GM23248 (cell line): ENCODE measurements at places on chromosomes 11 and 22.

DNA sequence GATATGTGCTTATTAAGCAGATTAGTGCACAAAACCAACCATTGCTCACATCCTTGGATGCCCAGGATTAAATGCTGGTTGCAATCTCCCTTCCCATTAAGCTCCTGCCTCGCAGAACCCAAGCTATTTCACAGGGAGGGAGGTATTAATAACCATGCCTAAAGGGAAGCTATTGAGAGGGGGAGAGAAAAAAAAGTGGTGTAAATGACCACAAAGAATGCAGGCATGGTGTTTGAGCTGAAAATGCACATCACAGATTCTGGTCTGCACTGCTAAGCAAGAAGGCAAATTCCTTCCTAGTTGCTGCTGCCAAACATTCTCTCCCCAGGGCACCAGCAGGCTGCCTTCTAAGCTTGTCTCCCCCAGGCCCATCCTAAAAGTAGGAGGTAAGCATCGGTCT is 92.0 kb upstream of the ISX start:
- H3K36me3 ChIP-seq, result no peaks in the 10 kb centered on the region
- no peaks in the 10 kb centered on the region for H3K4me1 ChIP-seq
- H3K27ac ChIP-seq, result no peak overlapping the region
- H3K4me3 ChIP-seq, result no peak overlapping the region
- H3K27me3 ChIP-seq, result no peaks in the 10 kb centered on the region
- DNase-seq, result no peak

GRCh38 chr11:102680945-102681344 is 24.6 kb downstream of the MMP27 start:
- DNase-seq, result peak; percentile 62
- H3K27ac ChIP-seq, result no peak overlapping the region
- no peaks in the 10 kb centered on the region for H3K4me1 ChIP-seq
- H3K27me3 ChIP-seq, result peaks cover 23% of the 10 kb centered on the region; the same call in 1 of the 2 replicates
- H3K36me3 ChIP-seq, result no peaks in the 10 kb centered on the region
- H3K4me3 ChIP-seq, result no peak overlapping the region

GRCh38 chr22:47370448-47371262 is 608.2 kb downstream of the TBC1D22A start:
- H3K27me3 ChIP-seq, result no peaks in the 10 kb centered on the region; the same call in 1 of the 2 replicates
- H3K27ac ChIP-seq, result no peak overlapping the region
- no peak for DNase-seq
- H3K4me3 ChIP-seq, result no peak overlapping the region

GRCh38 chr22:48585916-48586798 is 1241.5 kb downstream of the BRD1 start:
- H3K36me3 ChIP-seq, result no peaks in the 10 kb centered on the region
- H3K4me1 ChIP-seq, result no peaks in the 10 kb centered on the region
- DNase-seq, result no peak
- no peak overlapping the region for H3K4me3 ChIP-seq
- no peaks in the 10 kb centered on the region for H3K27me3 ChIP-seq

DNA sequence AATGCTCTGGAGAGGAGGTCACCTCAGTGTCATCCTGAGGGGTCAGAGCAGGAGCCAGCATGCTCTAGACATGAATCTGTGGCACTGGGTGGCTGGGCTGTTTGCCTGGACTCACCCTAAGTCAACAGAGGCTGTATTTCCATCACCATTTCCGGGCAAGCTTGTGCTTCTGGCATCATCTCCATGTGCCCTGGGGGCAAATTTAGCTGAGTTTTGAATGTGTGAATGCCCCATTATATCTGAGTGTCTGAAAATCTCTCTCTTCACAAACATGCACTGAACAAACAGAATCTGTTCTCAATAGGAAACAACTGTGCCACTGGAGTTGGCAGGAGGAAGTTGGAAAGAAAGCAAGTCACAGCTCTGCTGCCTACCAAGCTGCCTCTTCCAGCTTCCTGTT is 356.2 kb downstream of the GRM5 start:
- H3K36me3 ChIP-seq, result no peaks in the 10 kb centered on the region
- no peaks in the 10 kb centered on the region for H3K4me1 ChIP-seq
- no peak overlapping the region for H3K27ac ChIP-seq
- peak; percentile 1 for DNase-seq
- H3K4me3 ChIP-seq, result no peak overlapping the region

- DNase-seq, result no peak
- no peak overlapping the region for H3K27ac ChIP-seq
- H3K27me3 ChIP-seq, result no peaks in the 10 kb centered on the region
- H3K4me1 ChIP-seq, result no peaks in the 10 kb centered on the region
- no peak overlapping the region for H3K4me3 ChIP-seq
- no peaks in the 10 kb centered on the region for H3K36me3 ChIP-seq
These were observed 234.3 kb upstream of the TENM4 start for GRCh38 chr11:79675081-79675480.

GRCh38 chr11:34757026-34757451 is 136.1 kb downstream of the EHF start:
- H3K4me1 ChIP-seq, result no peaks in the 10 kb centered on the region
- no peak overlapping the region for H3K27ac ChIP-seq
- DNase-seq, result no peak
- H3K4me3 ChIP-seq, result no peak overlapping the region

DNA sequence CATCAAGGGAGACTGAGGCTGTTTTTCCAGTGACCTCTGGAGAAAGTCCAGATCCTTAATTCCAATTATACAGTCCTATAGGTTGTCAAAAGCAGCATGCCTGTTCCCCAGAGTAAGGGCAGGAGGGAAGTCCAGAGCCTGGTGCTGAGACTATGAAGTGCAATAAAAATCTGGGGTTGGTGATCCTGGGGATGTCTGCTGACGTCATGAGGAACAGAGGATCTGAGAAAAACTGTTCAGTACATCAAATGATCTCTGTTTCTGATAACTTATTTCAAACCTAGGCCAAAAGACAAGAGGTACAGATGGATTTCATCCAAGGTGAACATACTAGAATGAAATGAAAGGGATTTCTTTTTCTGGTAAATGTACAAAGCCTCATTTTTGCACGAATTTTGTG is 12.1 kb downstream of the OR5W2 start:
- H3K4me1 ChIP-seq, result no peaks in the 10 kb centered on the region
- no peaks in the 10 kb centered on the region for H3K36me3 ChIP-seq
- no peak overlapping the region for H3K4me3 ChIP-seq
- DNase-seq, result no peak
- H3K27ac ChIP-seq, result no peak overlapping the region

- H3K27ac ChIP-seq, result no peak overlapping the region
- H3K27me3 ChIP-seq, result no peaks in the 10 kb centered on the region
- no peak overlapping the region for H3K4me3 ChIP-seq
- no peak for DNase-seq
- H3K36me3 ChIP-seq, result no peaks in the 10 kb centered on the region
- H3K4me1 ChIP-seq, result 0 out of 2 replicates have a peak, but pooled peaks cover 9% of the 10 kb centered on the region
These were observed 62.7 kb downstream of the WNT7B start for GRCh38 chr22:45914309-45914708.

- H3K36me3 ChIP-seq, result no peaks in the 10 kb centered on the region
- peaks cover 13% of the 10 kb centered on the region for H3K4me1 ChIP-seq
- H3K27me3 ChIP-seq, result no peaks in the 10 kb centered on the region
- DNase-seq, result no peak
- H3K27ac ChIP-seq, result no peak overlapping the region
These were observed 18.7 kb downstream of the PHLDA2 start for GRCh38 chr11:2910401-2910955.

DNA sequence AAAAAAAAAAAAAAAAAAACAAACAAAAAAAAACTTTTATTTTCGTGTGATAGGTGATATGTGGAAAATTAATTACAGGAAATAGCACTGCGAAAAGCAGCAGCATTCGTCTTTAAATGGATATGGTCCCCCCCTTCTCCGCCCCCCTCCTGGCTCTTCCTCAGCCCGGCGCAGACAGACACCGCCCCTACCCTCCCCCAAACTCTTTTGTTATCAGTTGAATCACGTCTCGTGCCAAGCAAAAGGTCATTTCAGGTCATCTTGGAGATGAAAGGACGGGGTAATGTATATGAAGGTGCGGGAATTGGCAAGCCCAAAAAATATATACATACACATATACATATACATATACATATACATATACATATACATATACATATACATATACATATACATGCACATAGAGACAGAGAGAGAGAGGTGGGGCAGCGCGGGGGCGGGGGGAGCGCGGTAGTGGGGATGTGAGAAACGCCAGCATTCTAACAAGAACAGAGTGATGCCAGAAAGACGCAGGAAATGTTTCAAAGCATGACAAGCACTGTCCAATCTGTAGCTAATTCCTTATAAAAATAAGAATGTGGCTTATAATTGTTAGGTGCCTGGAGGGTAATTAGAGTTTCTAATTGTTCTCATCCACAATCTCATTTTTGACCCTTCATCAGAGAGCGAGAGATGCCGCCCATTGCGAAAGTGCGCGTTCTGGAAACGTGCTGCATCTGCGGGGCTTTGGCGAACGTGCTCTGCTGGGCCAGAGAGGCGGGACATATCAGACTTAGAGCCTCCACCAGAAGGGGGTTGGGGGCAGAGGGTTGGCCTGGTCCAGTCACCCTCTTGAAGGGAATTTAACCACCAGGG is 214.5 kb upstream of the UBASH3B start:
- no peaks in the 10 kb centered on the region for H3K27me3 ChIP-seq
- no peaks in the 10 kb centered on the region for H3K4me1 ChIP-seq
- peak; percentile 67 for DNase-seq
- H3K27ac ChIP-seq, result no peak overlapping the region

DNA sequence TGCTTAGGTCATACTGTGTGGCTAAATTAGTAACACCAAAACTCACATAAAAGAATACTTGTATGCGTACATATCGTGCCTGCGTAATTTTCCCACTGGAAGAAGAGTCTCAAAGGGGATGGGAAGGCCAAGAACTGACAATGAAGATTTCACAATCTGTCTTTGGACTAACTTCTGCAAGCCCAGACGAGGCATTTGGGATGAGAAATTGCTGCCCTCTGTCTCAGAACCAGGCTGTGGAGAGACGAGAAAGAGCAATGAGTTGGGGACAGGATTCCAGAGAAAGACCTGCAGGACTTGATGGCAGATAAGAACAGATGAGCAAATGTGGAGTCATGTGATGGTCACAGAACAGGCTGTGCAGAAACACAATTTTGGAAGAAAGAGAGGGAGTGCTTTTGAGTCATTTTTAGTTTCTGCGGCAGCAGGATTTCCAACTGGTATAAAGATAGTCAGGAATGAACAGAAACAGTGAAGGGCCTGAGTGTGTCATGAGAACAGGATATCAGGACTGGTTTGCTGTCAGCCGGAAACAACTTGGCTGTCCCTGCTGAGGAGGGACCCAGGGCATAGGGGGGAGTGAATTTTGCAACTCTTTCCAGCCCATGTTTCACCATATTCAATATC is 82.7 kb upstream of the CTSC start:
- H3K4me1 ChIP-seq, result peaks cover 36% of the 10 kb centered on the region
- no peaks in the 10 kb centered on the region for H3K27me3 ChIP-seq
- peak overlapping the region; percentile 6 for H3K4me3 ChIP-seq
- H3K27ac ChIP-seq, result peak overlapping the region; percentile 86

DNA sequence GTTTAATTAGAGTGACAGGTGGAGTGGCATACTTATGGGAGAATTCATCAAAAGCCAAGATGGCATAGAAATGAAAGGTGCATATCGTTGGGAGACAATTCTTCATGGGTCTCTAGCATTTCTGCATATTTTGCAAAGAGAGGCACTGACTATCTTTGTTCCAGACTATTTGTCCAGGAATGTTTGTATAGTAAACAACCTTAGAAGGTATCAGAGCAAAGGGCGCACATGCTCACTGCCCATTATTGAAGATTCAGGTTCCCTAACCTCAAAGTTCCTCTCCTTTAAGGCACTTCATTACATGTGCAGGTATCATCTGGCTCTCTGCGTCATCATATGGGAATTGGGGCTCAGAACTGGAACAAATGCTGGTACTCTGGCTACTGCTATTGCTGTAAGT is 4.7 kb upstream of the NEU3 start:
- no peak overlapping the region for H3K27ac ChIP-seq
- H3K4me3 ChIP-seq, result no peak overlapping the region
- no peaks in the 10 kb centered on the region for H3K27me3 ChIP-seq
- DNase-seq, result no peak

GRCh38 chr22:22761963-22762772 is 117.8 kb downstream of the GGTLC2 start:
- H3K4me3 ChIP-seq, result no peak overlapping the region
- H3K4me1 ChIP-seq, result no peaks in the 10 kb centered on the region
- H3K27ac ChIP-seq, result no peak overlapping the region
- no peak for DNase-seq
- H3K27me3 ChIP-seq, result peaks cover 8% of the 10 kb centered on the region; the same call in 1 of the 2 replicates

GRCh38 chr22:19679522-19680101 is 34.7 kb upstream of the SEPTIN5 start:
- H3K4me1 ChIP-seq, result no peaks in the 10 kb centered on the region
- DNase-seq, result peak; percentile 45
- no peaks in the 10 kb centered on the region for H3K36me3 ChIP-seq
- H3K27ac ChIP-seq, result no peak overlapping the region
- no peak overlapping the region for H3K4me3 ChIP-seq

DNA sequence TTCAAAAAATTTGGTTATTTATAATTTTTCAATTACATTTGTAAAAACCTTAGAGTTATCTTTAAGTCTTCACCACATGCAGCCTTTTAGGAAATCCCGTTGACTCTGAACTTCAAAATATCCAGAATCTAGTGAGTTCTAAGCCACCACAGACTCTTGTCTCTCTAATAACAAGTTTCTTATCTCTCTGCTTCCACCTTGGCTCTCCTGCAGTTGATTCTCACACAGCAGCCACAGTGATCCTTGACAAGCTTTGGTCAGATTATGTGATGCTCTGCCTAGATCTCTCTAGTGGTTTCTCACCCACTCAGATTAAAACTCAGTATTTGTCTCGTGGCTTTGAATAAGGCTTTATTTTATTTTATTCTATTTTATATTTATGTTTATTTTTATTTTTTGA is 8.6 kb downstream of the HSD17B12 start:
- no peak for DNase-seq
- H3K36me3 ChIP-seq, result peaks cover 3% of the 10 kb centered on the region; the same call in 1 of the 2 replicates
- no peak overlapping the region for H3K4me3 ChIP-seq
- H3K4me1 ChIP-seq, result peaks cover 8% of the 10 kb centered on the region; the same call in 1 of the 2 replicates

- no peak overlapping the region for H3K4me3 ChIP-seq
- H3K4me1 ChIP-seq, result peaks cover 10% of the 10 kb centered on the region; the same call in 1 of the 2 replicates
- H3K36me3 ChIP-seq, result no peaks in the 10 kb centered on the region
- DNase-seq, result no peak
- no peaks in the 10 kb centered on the region for H3K27me3 ChIP-seq
These were observed 751.4 kb downstream of the KCNA4 start for GRCh38 chr11:29265381-29265780.

DNA sequence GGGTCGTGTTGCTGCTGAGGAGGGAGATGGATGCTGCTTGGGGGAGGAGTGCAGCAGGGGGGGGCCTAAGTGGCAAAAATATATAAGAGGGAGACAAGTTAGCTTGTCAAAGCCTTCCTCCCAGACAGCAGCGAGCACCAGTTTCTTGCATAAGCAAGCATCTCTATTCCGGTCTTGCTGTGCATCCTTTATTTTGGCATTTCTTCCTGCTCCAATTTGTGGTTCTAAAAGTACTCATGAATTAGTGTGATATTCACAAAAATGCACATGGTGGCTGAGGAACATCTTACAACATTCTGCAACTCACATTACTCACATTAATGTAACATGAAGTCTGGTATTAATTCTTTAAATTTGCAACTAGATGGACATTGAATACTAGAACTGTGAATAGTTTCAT is 32.1 kb downstream of the GDPD5 start:
- H3K36me3 ChIP-seq, result no peaks in the 10 kb centered on the region
- H3K4me3 ChIP-seq, result no peak overlapping the region
- peaks cover 13% of the 10 kb centered on the region for H3K4me1 ChIP-seq
- no peaks in the 10 kb centered on the region for H3K27me3 ChIP-seq
